NCI-H2081 (cell line): ENCODE measurements at places on chromosomes 7 and 10.
A peak's percentile ranks its signal among the peaks of the same experiment; 100 is the strongest.

DNA sequence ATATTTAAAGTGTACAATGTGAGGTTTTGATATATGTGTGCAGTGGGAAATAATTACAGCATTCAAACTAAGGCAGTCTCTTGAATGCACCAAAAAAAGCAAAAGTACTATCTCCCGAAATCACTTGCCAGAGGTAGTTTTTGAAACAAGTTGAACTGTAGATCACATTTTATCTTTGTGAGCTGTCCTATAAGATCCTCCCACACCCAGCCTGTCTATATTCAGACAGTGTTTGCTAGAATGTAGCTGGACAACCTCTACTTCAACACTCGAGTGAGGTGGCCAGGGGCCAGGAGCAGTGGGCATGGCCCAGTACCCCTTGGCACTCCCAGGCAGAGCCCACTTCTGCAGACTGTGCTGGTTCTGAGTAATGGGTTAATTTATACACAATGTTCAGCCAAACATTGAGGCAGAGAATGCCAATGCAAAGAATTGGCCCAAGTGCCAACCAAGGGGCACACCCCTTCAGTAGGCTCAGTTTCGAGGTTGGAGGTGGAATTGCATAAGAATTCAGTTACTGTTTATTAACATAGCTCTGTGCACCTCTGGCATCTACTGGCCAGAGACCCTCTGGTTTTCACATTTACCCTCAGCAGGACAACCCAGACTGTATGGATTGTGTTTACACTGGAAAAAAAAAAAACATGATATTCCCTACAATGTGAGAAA lies 70.5 kb downstream of the AHR start:
- DNase-seq: no peak

GRCh38 chr10:117004227-117005025 lies 561 bp downstream of the SHTN1 start:
- DNase-seq: peak; percentile 42

GRCh38 chr10:104331208-104331838 lies 6.9 kb downstream of the ITPRIP start:
- DNase-seq: peak; percentile 93

GRCh38 chr7:81111358-81111757 lies 192.5 kb upstream of the SEMA3C start:
- no peak for DNase-seq

DNA sequence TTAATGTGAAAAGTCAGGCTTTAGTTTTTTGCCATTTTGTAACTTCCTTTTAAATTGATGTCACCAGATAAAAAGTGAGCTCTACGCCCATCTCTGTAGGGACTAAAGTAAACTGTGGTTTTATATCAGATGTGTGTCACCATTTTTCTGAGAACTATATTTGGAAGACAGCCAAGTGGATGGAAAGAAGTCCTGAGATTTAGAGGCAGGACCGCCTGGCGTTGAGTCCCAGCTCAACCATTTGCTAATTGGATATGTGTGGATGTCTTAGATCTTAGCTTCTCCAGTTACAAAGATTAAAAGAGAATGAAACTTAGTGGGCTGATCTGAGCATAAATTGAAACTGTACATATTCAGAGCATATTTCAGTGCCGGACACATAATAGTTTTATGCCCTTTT lies 691.6 kb upstream of the CELF2 start:
- no peak for DNase-seq

DNA sequence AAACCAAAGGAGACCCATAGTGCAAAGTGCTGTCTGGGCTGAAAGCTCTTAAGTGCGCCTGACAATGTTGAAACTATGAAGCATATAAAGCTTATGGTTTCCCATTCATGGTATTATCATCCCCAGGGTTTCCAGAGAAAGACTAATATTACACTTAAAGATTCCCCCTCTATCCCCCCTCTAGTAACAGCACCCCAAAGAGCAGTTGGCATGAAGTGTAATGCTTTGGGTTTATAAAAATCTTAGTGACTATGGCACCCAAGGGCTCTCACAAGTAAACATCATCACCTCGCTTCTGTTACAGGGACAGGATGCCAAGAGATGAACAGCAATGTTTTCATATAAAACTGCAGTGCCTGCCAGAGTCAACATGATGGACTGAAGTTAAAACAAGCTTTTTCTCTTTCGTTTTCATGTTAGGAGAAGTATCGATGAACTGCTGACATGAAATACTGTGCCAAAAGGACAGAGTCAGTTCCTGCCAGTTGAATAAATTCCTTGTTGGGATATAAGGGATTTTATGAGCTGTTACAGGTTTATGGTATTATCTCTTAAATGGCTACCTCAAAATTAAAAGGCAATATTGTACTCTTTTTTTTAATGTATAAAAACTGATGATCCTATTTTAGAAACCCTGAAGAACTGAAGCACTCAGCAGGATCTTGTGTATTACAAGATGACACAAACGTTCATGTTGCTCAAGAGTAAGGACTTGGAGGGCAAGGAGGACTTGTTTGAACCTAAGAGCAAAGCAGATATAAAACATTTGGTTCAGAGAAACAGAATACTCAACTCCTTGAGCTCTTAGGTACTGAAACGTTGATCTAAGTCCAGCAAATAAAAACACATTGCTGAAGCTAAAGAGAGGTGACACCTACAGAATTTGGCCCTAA lies 203.7 kb upstream of the IMMP2L start:
- DNase-seq: no peak

GRCh38 chr10:30241422-30242110 lies 107.5 kb downstream of the MTPAP start:
- no peak for DNase-seq

DNA sequence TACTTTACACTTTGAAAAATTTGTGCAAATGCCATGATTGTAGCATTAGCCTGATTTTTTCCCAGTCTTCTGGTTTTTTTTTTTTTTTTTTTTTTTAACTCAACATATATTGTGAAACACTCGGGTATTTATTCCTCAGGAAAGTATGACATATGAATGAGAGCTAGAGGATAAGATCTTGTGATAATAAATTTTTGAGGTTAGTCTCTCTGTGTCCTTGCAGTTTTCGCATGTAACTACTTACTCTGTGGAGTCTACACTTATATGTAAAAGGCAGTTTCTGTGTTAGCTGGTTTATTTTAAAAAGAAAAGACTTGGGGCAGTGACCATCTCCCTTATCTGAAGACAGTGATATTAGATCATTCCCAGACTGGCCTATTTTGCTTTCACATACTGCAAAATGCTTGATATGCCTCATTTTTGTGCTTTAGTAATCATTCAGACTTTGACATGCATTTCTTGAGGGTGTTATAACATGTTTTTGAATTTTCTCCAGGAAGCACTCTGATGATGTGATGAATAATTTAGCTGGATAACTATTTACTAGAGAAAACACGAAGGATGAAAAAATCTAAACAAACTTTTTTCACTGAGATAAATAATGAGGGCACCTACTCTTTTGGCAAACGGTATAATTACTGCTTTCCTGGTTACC lies 371.0 kb downstream of the NRG3 start:
- DNase-seq: no peak

- no peak for DNase-seq
Measured at GRCh38 chr7:31924251-31924650, 146.0 kb downstream of the PDE1C start.

GRCh38 chr7:24981171-24981951 lies 1.4 kb upstream of the OSBPL3 start:
- peak; percentile 22 for DNase-seq

DNA sequence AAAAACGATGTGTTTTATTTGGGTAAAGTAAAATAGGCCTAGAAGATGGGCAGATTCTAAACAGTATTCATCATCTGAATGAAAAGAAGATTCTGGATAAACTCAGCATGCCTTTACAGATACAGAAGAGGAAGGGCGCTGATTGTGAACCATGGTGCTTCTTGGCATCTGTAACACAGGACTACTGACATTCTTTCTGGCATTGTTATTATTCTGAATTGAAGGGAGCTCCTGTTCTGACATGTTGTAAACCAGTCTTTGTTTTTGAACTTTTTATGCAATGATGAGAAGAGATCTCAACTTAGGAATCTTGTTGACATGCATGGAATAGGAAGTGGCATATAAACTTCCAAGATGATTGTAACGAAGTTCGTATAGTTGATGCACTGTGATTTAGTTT lies 13.5 kb downstream of the RPA3 start:
- no peak for DNase-seq

GRCh38 chr7:102152672-102153598 lies 133.7 kb upstream of the SH2B2 start:
- no peak for DNase-seq

DNA sequence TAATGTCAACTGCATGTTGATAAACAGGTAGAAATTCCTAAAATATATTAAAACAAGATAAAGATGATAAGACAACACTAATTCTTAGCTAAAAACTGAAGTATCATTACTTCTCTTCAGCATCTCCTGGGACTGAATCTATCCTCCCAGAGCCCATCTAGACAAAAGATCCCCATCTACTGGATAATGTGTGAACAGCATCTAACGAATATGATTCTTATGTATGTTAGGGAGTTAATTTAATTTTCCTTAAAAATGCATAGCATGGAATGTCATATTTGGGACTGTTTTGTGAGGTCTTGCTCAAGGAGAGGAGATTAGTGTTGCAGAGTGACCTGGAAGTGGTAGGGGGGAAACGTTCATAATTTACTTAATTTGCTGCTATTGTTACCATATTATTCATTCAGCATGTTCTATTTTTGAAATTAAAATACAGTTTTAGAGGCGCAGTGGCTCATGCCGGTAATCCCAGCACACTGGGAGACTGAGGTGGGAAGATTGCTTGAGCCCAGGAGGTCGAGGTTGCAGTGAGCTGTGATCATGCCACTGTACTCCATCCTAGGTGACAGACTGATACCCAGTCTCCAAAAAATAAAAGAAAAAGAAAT lies 305.1 kb upstream of the CSTF2T start:
- peak; percentile 21 for DNase-seq

DNA sequence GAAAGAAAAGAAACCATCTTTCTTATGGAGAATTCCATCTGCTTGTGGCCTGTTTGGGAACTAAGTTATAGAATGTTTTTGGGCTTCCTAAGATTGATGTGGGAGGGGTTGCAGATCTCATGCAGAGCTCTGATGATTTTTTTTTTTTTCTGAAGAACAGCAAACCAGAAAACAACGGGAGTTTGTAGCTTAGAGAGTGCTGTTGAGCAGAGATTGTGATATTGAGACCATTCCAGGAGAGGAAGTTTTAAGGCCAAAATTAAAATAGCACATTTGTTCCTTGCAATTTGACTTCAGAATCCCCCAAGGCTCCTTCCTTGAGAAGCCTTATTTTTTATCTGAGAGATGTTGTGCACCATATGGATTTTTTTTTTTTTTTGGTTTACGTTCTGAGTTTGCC lies 159.5 kb upstream of the NRP1 start:
- no peak for DNase-seq

DNA sequence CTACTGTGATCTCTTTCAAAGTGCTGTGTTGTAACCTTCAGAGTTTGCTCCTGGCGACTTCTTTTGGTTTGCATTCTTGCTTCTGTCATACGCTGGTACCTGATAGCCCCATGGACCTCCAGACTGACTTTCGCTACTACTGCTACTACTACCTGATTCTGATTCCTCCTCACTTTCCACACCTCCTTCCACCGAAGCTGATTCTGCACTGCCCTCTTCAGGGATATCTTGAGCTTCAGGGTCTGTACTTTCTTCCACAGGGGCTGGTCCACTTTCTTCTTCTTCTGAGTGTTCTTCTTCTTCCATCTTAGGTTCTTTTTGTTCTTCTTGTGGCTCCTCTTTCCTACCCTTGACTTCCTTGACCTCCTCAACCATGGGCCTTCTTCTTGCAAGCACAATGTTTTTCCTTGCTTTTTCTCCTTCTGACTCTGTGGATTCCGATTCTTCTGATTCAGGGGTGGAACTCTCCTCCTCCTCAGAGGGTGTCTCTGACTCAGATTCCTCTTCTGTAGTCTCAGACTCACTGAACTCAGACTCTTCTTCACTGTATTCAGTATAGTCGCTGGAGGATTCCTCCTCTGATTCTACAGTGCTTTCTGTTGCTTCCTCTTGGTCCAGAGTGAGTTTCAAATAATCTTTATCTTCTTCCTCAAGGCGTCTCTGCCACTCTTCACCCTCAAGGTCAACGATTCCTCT lies 992.2 kb downstream of the PCDH15 start:
- DNase-seq: no peak

GRCh38 chr10:24262929-24263590 lies 54.1 kb downstream of the KIAA1217 start:
- DNase-seq: no peak

- no peak for DNase-seq
Measured at GRCh38 chr10:98488669-98489430, 42.1 kb upstream of the HPS1 start.

DNA sequence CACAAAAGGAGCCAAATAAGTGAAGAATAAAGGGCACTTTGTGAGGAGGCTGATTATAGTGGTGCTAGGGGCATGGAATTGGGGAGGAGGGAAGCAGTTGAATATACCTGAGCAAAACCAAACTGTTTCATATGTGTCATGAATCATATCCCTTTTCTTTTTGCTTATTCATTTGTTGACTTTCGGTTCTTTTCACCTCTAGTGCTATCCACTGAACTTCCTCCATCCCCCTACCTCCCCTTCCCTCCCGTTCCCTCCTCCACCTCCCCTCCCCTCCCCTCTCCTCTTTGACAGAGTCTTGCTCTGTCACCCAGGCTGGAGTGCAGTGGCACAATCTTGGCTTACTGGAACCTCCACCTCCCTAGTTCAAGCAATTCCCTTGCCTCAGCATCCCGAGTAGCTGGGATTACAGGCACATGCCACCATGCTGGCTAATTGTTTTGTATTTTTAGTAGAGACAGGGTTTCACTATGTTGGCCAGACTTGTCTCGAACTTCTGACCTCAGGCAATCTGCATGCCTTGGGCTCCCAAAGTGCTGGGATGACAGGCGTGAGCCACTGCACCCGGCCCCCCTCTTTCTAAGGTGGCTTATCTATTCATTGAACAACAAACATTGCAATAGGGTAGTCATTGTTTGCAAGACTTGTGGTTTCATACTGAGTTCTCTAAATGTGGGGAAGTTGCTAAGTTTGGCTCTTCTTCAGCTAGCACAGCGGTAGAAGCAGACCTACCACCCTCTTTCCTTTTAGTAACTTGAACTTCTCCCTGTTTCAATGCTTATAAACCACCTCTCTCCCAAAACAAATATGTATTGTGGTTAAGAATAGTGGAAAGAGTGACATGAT lies 150.4 kb upstream of the PRPS1L1 start:
- no peak for DNase-seq

GRCh38 chr7:151382079-151382885 lies 27.6 kb downstream of the WDR86 start:
- no peak for DNase-seq

GRCh38 chr7:42494199-42494710 lies 257.2 kb upstream of the GLI3 start:
- DNase-seq: no peak

DNA sequence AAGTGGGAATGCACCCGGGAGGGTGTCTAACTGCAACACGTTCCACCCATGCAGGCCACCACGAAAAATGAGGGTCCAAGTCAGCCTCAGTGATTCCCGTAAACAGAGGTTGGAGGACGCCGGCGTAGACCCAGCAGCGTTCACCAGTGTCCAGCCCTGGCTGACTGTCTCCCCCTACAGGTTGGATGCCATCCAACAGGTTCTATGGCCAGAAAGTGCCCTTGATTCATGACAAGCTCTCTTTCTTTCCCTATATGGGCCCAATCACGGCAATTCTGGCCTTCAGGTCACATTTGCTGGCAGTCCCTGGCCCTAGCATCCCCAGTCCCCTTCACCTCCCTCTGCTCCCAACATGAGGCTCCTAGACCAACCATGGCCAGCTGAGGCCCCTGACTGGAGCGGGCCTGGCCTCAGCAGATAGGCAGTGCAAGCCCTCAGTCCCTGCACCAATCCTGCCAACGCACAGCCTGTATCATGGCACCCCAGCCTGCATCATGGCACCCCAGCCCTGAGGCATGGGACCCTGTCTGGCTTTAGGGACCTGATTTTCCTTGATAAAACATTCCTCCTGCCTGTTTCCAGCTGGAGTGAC lies 227.4 kb downstream of the GRID1 start:
- DNase-seq: no peak

- peak; percentile 69 for DNase-seq
Measured at GRCh38 chr7:36967387-36967786, 243.1 kb upstream of the AOAH start.
